Dorsolateral prefrontal cortex (tissue), 122 donors: ENCODE measurements at places on chromosomes 7 and 10. TPM values are rescaled to one million over a fixed set of nuclear protein-coding genes. Genes with fewer than 3 reads are reported as not detected.

DGKI gene
- 77.8 TPM for total RNA-seq

RASSF4 gene
- 147 TPM for total RNA-seq

PPP2R2D gene
- total RNA-seq = 48.9 TPM

PON1 gene
- total RNA-seq = 0.90 TPM

ODAD2 gene
- total RNA-seq = 2.0 TPM

TRIM50 gene
- not detected for total RNA-seq

ARHGEF35 gene
- total RNA-seq = not detected

NRG3 gene
- total RNA-seq = 70.6 TPM

DIP2C gene
- 57.8 TPM for total RNA-seq

ZNF488 gene
- 18.1 TPM for total RNA-seq

DNA sequence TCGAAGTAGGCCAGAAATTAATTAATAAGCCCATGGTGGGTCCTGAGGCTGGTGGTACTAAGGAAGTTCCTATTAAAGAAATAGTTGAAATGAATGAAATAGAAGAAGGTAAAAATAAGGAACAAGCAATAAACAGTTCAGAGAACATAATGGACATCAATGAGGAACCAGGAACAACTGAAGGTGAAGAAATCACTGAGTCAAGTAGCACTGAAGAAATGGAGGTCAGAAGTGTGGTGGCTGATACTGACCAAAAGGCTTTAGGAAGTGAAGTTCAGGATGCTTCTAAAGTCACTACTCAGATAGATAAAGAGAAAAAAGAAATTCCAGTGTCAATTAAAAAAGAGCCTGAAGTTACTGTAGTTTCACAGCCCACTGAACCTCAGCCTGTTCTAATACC lies 36.0 kb downstream of the SLK start:
- DNase-seq = no peak

DNA sequence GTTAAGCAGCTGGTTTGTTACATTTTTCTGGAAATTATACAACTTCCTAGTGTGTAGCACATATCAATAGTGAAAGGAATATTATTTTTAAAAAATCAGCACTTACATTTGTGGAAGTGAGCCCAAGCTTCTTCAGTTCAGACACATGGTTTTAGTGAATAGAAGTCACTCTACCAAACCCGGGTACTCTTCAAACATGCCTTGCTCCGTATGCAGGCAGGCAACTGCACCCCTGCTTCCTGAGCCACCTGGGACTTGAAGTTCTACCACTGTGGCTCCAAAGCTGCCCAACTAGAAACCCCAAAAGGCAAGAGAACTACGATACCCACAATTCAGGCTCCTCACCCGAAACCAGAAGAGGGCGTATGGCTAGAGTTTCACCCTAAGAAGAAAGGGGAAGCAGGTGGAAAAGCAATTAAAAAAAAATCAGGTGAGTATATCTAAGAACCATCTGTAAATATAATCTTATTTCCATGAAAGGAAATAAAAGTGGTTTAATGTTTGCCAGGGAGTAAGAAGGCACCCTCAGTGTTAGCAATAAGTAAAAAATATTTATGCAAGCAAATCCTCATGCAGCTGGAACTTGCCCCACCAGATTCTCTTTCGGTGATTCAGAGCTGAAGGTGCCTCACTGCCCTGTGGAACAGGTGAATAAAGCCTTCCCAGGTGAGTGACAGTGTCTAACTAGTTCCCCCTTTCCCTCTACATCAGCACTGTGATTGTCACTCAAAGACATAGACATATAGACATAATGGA lies at the start of gene MACC1:
TSS of gene MACC1 (minus strand) at position 192 of the 756 bp plus-strand sequence. CDS start 55,522 bp downstream, outside the sequence.
- DNase-seq = no peak

DNA sequence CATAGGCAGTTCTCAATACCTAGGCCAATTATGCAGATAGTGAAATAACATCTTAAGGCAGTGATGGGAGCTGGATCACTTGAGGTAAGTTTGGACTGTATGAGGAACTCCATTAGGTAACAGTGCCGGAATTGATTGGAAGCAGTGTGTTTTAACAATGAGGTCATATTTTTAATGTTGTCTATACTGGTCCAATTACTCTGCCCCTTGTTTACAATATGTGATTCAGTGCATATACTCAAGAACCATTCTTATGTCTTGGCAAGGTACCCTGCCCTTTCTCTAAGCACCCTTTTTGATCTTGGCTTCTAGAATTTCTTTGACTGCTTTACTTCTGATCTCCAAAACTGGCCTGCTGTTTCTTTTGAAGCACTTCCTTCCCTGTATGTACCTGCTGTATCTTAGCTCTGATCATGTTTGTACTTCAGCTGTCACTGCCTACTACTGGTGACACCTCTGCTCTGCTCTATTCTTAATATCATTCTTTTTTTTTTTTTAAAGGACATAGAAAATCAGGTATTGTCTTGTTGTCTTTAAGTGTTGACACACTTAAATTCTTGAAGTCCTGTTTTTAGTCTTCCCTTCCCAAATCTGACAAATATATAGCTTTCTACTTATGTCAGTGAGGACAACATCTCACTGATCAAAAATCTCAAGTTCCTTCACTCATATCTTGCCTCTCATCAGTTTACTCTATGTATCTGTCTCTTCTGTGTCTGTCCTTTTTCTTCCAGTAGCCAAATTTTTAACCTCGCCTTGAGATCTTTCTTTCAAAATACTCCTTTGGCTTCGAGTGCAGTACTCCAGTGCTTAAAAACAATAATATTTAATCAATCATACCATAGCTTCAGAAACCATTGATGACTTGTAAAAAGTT lies 46.4 kb upstream of the RPA3 start:
- DNase-seq = no peak

- no peak for DNase-seq
Observed at GRCh38 chr7:2048006-2048405, 184.7 kb downstream of the MAD1L1 start.

DNA sequence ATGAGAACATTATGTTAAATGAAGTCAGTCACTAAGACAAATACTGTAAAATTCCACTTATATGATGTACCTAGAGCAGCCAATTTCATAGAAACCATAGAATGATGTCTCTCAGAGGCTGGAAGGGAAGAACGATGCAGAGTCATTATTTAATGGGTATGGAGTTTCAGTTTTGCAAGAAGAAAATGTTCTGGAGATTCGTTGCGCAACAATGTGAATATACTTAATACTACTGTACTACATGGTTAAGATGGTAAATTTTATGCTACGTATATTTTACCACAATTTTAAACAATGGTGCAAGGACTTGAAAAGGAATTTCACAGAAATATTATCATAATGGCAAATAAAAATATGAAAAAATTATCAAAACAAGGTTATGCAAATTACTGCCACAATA lies 972.6 kb downstream of the KCNMA1 start:
- no peak for DNase-seq

DNA sequence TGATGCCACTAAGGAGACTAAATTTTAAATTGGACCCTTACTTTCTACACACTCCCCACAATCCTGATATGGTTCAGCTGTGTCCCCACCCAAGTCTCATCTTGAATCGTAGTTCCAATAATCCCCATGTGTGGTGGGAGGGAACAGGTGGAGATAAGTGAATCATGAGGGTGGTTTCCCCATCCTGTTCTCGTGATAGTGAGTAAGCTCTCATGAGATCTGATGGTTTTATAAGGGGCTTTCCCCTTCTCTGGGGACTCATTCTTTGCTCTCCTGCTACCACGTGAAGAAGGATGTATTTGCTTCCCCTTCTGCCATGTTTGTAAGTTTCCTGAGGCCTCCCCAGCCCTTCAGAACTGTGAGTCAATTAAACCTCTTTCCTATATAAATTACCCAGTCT lies 18.4 kb upstream of the BET1 start:
- DNase-seq = no peak

DNA sequence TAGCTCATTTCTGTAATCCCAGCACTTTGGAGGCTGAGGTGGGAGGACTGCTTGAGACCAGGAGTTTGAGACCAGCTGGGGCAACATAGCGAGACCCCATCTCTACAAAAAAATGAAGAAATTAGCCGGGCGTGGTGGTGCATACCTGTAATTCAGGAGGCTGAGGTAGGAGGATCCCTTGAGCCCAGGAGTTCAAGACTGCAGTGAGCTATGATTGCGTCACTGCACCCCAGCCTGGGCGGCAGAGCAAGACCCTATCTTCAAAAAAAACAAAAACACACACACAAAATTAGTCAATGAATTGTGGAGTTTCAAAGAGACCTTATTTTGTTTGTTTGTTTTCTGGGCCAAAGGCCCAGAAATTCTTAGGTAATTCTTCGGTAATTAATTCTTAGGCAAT lies 110.0 kb downstream of the CUX1 start:
- DNase-seq = no peak

GRCh38 chr10:35532141-35532540 lies 73.0 kb upstream of the GJD4 start:
- DNase-seq = no peak

GRCh38 chr10:114697061-114697598 lies 39.1 kb upstream of the ABLIM1 start:
- peak; percentile 50 for DNase-seq

DNA sequence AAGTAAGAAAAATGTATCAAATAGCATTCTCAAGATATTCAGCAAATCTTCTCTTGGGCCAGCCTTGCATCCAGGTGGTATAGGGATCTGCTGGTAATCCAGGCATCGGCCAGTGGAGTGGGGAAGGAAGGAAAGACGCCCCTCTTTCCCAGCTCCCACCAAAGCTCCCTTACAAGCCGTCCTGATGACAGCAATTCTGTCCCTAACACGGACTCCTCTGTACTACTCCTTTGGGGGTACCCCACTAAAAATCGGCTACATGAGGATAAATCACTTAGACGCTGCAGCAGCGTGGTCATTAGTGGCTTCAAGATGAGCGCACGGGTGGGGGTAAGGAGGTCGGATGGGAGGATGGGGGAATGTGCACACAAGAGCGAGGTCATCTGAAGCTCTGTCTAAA lies 24.7 kb upstream of the NUB1 start:
- no peak for DNase-seq

DNA sequence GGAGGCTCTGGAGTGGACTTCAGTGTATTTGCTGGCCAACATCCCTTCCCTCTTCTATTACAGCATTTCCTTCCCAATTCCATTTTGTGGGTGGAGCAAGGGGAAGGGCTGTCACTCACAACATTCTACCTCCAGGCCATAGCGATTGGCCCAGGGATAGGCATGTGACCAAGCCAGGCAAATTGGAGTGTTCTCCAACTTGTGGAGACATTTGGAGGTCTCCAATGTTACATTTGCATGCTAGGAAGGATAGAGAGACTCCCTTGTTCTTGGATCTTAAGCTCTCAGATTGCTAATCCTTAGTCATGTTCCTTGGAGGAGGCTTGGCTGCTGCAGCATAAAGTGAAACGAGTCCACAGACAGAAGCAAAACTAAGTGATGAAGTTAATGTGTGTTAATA lies 95.6 kb upstream of the KIF5B start:
- no peak for DNase-seq

DNA sequence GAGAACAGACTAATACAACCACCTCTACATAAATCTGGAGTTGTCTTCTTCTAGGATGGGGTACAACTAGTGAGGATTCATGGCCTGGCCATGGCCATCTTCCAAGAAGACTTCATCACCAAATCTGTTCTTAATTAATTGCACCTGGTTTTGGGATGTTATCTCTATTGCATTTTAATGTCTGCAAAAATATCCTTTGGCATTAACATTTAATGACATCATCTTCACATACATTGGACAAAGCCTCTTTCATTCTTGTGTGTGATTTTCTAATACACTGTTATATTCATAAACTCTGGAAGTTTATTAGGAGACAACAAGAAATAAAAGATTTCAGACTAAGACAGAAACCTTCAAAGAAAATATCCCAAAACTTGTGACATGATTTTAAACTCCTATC lies 124.2 kb upstream of the ABCB5 start:
- DNase-seq = no peak

GRCh38 chr10:126583552-126584200 lies 86.8 kb downstream of the C10orf90 start:
- no peak for DNase-seq

DNA sequence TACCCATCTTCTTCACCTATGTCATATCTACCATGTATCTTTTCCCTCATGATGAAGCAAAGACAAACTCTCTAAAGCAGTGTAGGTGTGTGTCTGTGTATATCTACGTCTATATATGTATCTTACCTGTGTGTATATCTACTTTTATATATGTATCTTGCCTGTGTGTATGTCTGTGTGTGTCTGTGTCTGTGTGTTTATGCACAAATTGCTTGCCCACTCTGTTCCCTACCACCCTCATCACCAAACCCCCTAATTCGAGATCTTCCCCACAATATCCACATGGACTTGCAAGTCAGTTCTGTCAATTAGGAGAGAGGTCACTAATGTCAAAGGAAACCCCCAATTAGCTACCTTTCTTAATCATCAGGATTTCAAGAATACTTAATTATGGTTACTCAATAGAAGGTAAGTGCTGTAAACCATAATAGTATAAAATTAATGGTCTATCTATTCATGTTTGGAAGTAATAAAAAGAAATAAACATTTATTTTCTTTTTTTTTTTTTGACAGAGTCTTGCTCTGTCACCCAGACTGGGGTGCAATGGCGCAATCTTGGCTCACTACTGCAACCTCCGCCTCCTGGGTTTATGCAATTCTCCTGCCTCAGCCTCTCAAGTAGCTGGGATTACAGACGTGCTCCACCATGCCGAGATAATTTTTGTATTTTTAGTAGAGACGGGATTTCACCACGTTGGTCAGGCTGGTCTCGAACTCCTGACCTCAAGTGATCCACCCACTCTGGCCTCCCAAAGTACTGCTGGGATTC lies 43.6 kb downstream of the ANKRD61 start:
- DNase-seq = no peak

- DNase-seq = no peak
Observed at GRCh38 chr10:101763141-101763846, 12.6 kb downstream of the FGF8 start.

DNA sequence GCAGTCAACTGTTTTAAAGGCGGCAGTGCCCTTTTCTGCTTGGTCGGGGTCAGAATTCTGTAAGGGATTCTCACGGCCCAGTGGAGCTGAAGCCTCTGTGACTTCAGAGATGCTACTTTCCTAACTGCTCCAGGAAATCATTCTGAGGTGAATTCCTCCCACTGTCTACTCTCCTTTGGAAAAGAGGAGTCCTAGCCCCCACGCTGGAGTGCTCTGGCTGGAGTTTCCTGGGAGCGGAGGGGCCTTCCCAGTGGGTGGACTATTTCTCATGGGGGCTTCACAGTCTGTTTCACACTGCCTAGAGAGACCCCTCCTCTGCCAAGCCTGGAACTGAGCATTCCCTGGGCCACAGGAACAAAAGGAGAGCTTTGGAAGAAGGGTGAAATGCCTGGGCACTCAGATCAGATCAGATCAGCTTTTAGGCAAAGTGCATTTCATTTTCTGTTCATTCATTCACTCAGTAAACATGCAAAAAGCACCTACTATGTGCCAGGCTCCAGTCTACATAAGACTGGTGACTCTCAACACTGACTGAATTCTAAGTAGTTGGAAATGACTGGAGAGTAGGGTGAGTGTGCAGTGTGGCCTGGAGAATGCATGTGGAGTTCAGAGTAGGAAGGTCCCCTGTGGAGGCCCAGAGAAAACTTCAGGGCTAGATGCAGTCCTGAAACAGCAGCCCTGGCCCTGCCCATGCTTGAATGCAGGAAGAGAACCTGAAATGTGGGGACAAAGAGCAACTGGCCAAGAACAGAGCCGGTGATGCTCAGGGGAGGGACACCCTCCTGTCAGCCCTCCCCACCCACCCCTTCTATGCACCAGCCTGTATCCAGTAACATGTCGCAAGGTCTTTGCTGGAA lies 12.2 kb downstream of the ZNF488 start:
- no peak for DNase-seq

- no peak for DNase-seq
Observed at GRCh38 chr7:91343420-91343960, 79.3 kb downstream of the FZD1 start.

- DNase-seq = no peak
Observed at GRCh38 chr7:7816816-7817536, 98.6 kb upstream of the RPA3 start.

GRCh38 chr10:96683065-96683464 lies 37.2 kb downstream of the PIK3AP1 start:
- no peak for DNase-seq
